Fibroblast of skin of right quadriceps (primary cell): ENCODE measurements at places on chromosomes 11 and 22.

DNA sequence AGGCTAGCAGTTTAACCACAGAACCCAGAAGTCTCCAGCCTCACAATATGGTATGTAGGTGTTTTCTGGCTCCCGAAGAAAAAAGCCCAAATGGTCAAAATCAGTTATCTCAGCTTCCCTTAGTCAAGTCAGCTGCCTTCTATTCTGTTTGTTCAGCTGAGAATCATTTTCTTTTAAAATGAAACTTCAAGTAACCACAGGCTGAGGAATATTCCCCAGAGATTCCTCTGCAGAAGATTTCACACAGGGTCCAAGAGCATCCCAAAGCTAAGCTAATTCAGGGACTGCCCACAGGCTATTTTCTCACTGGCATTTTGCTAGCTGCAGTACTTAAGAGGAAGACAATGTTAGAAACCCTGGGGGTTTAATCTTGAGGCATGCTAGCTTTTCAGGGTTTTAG, 977.0 kb upstream of the CHORDC1 start:
- DNase-seq = peak; percentile 67

GRCh38 chr11:88335284-88335683, 2.3 kb downstream of the CTSC start:
- DNase-seq = no peak

DNA sequence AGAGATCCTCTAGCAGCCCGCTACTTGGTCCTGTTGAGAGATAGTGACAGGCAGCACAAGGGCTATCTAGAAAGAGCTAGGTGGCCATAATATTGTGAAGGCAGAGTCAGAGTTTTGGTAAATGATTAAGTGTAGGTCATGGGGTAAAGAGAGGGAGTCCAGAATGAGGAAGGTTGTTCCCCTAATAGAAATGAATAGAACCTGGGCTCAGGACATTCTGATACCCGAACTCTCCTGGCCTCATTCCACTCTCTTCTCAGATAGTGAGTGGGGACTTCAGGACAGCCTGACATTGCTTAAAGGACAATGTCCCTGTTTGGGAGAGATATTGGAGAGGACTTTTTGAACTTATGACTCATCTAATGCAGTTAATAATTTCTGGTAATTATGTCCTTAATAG, 20.6 kb downstream of the SLC5A1 start:
- DNase-seq = no peak

DNA sequence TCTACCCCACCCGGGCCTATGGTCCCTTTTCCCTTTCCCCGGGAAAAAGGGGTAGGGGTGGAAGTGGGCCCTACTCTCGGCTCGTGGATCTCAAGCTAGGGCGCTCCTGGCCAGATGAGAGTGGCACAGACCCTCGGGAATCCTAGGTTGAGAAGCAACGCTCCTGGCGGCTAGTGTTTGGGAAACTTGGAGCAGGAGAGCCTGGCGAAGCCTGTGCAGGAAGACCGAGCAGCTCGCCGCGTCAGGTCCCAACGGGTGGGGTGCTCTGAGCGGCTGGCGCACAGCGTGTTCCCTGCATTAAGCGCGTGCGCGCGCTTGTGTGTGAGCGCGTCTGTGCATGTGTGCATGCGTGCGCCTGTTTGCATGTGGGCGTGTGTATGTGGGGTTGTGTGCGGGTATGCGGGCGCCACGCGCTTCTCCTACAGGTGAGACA, 7.1 kb upstream of the FLI1 start:
- DNase-seq = peak; percentile 46

DNA sequence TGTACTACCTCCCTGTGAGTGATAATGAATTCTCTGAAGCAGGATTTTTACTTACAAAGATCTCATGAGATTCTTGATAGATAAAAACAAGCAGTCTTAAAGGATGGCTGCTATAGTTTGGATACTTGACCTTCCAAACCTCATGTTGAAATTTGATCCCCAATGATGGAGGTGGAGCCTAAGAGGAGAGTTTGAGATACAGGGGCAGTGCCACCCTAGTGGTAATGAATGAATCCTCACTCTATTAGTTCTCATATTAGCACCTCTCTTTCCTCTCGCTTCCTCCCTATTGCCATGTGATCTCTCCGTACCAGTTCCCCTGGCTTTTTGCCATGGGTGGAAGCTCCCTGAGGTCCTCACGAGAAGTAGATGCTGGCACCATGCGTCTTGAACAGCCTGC, 37.9 kb upstream of the OR8B8 start:
- peak; percentile 4 for DNase-seq

DNA sequence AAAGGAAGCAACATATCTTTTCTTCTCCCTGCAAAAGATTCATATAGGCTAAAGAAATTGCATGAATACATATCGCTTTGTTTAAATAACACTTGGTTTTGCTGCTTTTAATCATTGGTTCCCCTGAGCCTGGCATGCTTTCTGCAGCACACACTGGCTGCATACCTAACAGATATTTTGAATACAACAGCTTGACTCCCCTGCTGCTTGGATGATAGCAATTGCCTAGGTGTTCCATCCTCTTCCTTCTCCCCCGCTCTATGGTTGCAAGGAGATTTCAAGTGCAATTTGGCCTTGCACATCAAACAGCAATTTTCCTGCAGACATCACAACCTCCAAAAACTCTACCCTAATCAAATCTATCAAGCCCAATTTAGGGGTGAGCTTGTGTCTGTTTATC, 430.0 kb downstream of the NTM start:
- DNase-seq = no peak

GRCh38 chr11:45982656-45983470, 60.4 kb downstream of the LARGE2 start:
- peak; percentile 95 for DNase-seq

DNA sequence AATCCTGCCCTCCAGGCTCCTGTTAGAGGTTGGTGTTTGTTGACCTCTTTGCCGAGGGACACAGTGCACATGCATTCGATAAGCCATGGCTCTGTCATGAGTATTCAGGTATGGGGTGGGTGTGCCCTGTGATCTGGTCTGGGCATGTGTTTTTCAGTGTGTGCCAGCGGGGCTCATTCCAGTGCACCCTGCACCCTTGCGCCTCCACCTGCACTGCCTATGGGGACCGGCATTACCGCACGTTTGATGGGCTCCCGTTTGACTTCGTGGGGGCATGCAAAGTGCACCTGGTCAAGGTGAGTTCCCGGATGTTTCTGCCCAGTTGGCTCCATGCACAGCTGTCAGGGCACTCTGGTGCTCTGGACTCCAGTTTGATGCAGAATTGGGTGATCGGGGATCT, 44.2 kb downstream of the OTOG start:
- DNase-seq = no peak

- no peak for DNase-seq
Observed at GRCh38 chr11:101241160-101241795, 111.7 kb upstream of the PGR start.

- DNase-seq = peak; percentile 86
Observed at GRCh38 chr22:39428597-39429071, 28.2 kb upstream of the MGAT3 start.

- no peak for DNase-seq
Observed at GRCh38 chr11:38718659-38719058, 2120.6 kb upstream of the RAG2 start.

DNA sequence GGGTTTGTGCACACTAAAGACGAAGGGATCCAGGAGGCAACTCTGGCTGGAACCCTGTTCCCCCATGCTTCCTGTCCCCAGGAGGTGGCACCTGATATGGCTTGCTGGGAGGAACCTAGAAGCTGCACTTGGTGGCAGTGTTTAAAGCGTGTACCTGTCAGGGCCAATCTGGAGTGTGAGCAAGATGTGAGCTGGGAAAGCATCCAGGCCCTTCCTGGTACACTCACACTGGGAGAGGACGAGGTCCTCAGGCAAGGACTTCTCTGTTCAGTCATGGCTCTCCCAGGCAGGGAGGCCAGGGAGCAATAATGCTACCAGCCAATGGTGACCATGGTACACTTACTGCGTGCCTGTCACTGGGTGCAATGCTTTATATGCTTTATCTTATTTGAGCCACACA, 130.7 kb upstream of the NECTIN1 start:
- DNase-seq = no peak

- DNase-seq = no peak
Observed at GRCh38 chr22:39900306-39901227, at the start of gene GRAP2. GRAP2 (plus strand) TSS chr22:39901084; CDS start chr22:39947107, 46,023 bp downstream.

DNA sequence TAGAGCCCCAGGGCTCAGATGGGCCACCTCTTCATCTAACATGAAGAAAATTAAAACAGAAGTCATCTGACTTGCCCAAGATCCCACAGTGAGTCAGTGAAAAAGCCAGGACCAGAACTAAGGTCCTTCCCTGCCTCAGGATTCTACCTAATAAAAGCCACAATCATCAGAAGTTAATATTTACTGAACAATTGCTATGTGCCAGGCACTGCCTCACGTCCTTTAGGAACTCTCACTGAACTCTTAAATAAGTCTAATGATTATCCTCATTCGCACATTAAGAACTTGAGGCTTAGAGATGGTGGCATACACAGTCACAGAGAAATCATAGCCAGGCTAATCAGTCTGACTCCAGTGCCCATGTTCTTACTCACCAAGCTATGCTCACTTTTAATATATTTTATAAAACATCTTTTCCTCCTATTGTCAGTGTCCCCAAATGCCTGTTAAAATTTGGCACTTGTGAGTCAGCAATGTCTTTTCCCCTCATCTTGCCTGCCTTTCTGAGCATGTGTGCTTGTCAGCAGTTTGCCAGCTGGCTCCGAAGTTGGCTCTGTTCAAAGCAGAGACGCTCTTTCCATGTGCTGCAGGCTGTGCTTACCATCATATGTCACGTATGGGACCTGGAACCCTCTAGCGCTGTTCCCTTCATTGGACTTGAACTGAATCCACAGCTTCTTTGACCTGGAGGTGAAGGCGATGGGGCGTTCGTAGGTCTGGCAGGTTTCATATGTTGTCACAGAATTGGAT, 21.5 kb upstream of the NRIP3 start:
- no peak for DNase-seq
